ENCODE measurements at places on chromosomes 12 and 14.

DNA sequence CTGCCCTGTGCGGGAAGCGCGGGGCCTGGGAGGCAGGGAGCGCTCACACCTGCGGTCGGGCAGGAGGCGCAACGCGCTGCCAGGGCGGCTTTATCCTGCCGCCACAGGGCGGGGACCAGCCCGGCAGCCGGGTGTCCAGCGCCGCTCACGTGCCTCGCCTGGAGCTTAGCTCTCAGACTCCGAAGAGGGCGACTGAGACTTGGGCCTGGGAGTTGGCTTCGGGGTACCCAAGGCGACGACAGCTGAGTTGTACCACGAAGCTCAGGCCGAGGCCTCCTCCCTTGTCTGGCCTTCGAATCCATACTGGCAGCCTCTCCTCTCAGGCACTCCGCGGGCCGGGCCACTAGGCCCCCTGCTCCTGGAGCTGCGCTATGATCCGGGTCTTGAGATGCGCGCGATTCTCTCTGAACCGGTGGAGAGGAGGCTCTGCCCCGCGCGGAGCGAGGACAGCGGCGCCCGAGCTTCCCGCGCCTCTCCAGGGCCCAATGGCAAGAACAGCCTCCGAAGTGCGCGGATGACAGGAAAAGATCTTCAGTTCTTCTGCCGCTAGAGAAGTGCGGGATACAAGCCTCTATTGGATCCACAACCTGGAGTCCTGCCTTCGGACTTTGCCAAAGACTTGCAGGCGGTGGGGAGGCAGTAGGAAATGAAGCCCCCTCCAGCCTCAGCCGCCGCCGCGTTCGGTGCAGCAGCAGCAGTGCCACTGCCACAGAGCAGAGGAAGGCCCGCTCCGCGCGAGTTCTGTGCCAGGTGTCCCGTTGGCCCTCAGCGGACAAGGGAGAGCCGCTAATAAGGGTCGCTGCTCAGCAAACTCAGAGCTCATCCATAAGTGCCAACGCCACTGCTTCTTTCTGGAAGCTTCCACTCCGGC is 6.8 kb downstream of the SIX1 start:
- no peak for DNase-seq

DNA sequence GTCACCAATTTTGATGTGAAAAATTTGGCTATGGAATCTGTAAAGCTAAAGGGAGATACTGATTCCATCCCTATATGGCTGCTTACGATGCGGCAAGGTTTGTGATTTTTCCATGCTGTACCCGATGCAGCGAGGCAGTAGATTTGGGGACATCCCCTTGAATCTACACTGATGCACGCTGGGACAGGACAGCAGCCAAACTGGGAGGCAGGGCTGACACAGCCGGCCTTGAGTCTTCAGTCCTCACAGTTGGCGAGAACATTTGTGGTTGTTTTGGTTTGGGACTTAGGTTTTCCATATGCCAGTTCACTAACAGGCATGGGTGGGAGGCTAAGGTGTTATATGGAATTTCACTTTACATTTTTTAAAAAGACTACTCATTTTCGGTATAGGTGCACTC is 3.8 kb downstream of the GALNT16 start:
- no peak for DNase-seq

GRCh38 chr12:25472453-25472852 is 80.6 kb downstream of the LMNTD1 start:
- DNase-seq = no peak

GRCh38 chr14:104510216-104510615 is 69.3 kb upstream of the C14orf180 start:
- no peak for DNase-seq

DNA sequence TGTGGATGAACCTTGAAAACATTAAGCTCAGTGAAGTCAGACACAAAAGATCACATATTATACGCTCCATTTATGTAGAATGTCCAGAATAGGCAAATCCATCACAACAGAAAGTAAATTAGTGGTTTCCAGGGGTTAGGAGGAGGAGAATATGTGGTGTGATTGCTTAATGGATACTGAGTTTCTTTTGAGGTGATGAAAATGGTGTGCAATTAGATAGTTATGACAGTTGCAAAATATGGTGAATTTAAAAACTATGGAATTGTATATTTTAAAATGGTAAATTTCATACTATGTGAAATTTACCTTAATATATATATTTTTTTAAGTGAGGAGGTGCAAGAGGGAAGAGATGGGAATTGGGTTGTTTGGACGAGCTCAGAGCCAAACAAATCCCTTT is 46.3 kb upstream of the KICS2 start:
- no peak for DNase-seq

DNA sequence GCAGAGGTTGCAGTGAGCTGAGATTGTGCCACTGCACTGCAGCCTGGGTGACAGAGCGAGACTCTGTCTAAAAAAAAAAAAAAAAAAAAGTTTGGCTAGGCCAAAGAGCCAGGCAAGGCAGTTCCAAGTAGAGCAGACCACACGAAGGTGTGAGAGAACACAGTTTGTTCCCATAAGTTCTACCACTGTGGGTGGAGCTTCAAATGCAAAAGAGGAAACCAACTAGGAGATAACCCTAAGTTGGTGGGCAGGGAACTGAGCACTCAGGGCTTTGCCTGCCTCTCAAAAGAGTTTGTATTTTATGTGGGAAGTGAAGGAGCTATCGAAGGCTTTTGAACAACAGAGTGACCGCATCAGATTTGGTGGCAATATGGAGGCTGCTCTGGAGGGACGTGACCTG is 15.1 kb downstream of the SOCS2 start:
- no peak for DNase-seq

GRCh38 chr14:96195441-96196081 is 9.1 kb upstream of the BDKRB2 start:
- DNase-seq = no peak

- DNase-seq = no peak
Measured at GRCh38 chr12:71455028-71455737, 15.6 kb downstream of the LGR5 start.

DNA sequence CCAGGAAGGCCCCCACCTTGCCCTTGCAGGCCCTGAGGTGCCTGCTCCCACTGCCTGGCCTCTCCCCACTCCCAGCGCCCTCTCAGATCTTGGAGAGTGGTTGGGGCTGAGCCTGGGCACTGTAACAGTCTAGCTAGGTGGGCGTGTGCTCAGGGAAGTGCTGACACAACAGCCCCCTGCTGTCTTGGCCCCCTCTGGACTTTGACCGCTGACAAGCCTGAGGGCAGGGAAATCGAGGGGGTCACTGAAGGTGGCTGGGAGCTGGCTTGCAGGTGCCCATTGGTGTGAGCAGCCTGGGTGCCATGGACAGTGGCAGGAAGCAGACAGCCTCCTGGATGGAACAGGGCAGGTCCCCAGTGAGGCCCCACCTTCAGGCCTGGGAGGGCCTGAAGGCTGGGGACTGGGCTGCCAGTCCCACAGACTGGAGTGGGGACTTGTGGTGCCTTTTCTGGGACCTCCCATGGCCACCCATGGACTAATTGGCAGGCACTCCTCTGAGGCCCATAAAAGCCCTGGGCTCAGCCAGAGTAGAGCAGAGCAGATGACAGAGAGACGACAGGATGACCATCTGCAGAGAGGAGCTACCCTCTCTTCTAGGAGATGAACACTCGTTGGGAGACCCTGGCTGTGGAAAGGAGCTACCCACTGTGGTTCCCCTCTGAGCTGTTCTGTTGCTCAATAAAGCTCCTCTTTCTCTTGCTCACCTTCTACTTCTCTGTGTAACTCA is 158.6 kb upstream of the SLC38A2 start:
- DNase-seq = no peak

GRCh38 chr12:52528641-52529143 is 8.5 kb upstream of the KRT5 start:
- no peak for DNase-seq

DNA sequence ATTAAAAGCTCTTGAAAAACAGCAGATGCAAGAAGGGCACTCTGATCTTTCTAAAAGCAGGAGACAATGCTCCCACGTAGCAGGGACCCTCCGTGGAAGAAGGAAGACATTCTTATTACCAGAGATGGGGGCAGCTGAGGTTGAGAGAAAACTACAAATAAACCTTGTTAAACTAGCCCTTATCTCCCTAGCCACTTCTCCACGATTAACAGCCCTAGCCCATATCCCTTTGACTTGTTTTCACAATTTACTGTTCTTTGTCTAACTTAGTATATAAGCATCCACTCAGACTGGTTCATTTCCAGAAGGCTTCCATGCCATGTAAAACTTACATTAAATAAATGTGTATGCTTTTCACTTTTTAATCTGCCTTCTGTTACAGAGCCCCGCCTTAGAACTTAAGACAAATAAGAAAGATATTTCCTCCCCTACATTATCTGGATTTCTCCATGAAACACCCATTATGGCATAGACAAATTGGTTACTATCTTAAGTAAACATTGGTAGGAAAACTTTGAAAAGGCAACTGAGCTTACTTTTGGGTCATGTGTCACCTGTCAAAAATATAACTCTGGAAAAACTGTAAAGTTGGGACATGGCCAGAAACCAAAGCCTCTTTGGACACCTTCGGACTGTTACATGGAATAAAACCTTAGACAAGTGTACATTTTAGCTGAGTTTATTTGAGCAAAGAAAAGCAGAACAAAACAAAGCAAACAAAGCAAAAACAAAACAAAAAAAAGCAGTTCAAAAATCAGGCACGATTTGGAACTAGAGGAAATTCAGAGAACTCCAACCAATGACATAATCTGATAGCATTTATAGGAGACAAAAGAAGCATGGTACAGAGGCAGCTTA is 4.9 kb upstream of the RNASE1 start:
- no peak for DNase-seq
